ENCODE measurements at places on chromosomes 5 and 9. TPM values are rescaled to one million over a fixed set of nuclear protein-coding genes. Genes with fewer than 3 reads are reported as not detected.

DNA sequence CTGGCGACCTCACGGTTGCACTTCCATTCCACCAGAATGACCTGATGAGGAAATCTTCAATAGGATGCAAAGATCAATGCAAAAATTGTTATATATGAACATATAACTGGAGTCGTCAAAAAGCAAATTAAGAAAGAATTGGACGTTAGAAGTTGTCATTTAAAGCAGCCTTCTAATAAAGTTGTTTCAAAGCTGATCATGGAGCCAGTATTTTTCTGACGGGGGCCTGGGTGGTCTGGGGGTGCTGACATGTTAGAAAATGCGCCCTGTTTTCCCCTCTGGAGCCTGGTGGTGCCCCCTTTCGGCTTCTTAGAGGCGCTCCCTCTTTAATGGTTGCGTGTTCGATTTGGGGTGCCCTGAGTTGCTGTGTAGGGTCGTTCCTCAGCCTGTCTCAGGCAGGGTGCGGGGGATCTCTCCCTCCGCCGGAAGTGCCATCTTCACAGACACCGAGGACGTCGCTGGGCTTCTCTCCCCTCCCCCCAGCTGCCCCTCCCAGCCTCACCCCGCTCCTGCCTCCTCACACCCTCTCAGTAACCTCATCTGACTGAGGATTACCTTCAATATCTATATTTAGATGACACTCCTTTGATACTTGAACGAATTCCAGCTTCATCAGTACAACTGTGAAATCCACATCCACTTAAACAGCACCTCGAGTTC lies 18.3 kb downstream of the PTGES2 start:
- no peak overlapping the region for H3K27ac ChIP-seq
- H3K36me3 ChIP-seq: peaks cover 22% of the 10 kb centered on the region
- no peak for DNase-seq
- no peaks in the 10 kb centered on the region for H3K27me3 ChIP-seq

- H3K27ac ChIP-seq: no peak overlapping the region
- peak; percentile 75 for DNase-seq
- H3K27me3 ChIP-seq: no peaks in the 10 kb centered on the region
- no peaks in the 10 kb centered on the region for H3K36me3 ChIP-seq
- peaks cover 13% of the 10 kb centered on the region for H3K4me1 ChIP-seq
Measured at GRCh38 chr9:133782157-133783130, 44.3 kb upstream of the SARDH start.

DNA sequence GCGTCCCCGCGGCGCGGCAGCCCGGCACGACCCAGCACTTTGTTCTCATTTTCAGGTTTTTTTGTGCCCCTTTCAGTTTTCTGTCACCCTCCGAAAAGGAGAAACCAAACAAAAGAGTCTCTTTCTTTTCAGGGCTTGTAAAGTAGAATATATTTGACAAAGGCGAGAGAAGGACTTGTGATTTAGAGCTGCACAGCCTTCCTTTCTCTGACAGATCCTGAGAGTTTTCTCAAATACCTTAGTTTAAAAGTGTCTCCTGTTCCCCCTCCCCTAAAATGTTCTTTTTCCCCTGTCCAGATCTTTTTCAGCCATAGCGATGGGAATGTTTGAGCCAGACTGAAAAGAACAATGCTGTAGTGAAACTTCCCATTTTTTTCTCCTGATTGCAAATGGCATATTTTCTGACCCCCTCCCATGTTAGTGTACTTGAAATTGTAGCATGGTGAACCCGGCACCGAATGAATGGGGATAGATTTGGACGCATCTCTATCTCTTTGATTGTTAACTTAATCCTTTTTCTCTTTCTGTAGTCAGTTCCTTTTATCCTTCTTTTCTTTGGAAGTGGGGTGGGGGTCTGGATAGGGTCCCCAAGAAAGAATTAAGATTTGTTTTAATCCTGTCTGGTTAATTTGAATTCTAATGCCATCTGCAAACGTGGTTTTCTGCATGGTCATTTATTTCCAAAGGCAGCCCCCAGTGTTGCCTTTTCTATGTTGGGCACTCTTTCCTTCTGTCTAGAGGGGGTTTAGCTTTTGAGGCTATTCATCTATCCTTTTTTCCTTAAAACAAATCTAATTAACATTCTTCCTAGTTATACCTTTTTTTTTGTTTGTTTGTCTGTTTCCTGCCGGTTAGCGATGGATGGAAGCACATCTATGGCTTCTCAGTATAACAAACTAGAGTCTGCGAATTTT lies 2.2 kb downstream of the ZSWIM6 start:
- H3K4me1 ChIP-seq: peaks cover 19% of the 10 kb centered on the region
- no peak for DNase-seq
- H3K27me3 ChIP-seq: peaks cover 21% of the 10 kb centered on the region

The PCDHGB2 gene
- total RNA-seq: 0.67 TPM

DNA sequence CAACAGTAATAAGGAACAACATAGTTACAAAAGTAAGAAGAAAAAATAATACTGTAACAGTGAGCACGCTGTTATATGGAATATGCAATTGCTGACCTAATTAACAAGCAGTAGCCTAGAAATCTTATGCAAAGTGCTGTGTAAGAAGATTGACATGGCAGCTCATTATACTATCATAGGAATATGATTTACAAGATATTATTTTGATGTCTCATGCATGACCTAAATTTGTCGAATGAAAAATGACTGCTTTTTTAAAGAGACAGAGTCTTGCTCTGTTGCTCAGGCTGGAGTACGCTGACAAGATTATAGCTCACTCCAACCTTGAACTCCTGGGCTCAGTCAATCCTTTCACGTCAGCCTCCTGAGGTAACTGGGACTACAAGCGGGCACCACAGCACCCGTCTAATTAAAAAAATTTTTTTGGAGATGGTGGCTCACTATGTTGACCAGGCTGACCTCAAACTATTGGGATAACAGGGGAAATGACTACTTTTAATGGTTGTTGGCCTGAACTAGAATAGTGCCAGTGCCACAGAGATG lies 10.5 kb downstream of the RAD23B start:
- no peak overlapping the region for H3K4me3 ChIP-seq
- no peak for DNase-seq
- H3K27me3 ChIP-seq: no peaks in the 10 kb centered on the region
- peaks cover 53% of the 10 kb centered on the region for H3K4me1 ChIP-seq
- peaks cover 25% of the 10 kb centered on the region for H3K36me3 ChIP-seq
- H3K27ac ChIP-seq: no peak overlapping the region

GRCh38 chr5:8196061-8196460 lies 327.1 kb downstream of the MTRR start:
- no peak overlapping the region for H3K27ac ChIP-seq
- H3K27me3 ChIP-seq: no peaks in the 10 kb centered on the region
- no peaks in the 10 kb centered on the region for H3K36me3 ChIP-seq

DNA sequence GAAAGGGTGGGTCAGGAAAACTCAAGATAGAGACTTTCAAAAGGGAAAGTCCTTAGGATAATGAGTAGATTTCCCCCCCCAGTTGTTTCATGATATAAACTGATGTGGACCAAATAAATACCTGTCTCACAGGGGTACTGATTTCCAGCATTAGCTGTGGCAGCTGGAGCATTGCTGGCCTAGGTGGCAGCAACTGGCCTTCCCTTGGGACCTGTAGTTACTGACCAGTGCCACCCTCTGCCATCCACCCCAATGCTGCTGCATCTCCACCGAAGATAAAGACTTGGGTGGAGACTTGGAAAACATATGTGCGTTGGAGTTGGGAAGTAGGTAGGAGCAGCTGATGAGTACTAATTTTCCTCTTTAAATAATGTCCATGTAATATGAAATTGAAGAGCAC lies 71.8 kb downstream of the SYK start:
- no peak overlapping the region for H3K27ac ChIP-seq
- no peaks in the 10 kb centered on the region for H3K4me1 ChIP-seq
- H3K27me3 ChIP-seq: peaks cover 36% of the 10 kb centered on the region
- no peaks in the 10 kb centered on the region for H3K36me3 ChIP-seq
- H3K4me3 ChIP-seq: no peak overlapping the region
- DNase-seq: peak; percentile 8

DNA sequence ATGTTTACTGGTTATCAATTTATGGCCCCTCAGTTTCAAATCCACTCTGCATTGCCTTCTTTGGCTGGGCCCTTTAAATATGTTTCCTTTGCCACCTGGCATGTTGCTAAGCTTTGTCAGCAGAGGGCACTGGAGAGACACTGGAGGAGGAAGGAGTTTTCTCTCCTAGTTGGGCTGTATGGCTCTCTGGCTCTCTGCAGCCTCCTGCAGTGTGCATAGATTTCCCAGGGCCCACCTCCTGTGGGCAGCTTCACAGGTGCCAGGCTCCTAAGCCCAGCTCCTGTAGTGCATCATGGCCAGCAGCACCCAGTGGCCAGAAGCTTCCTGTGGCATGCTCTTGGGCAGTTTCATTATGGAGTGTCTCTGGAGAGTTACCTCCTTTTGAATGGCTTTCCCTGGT lies 23.3 kb downstream of the CAVIN4 start:
- DNase-seq: peak; percentile 72
- no peak overlapping the region for H3K27ac ChIP-seq
- H3K27me3 ChIP-seq: peaks cover 2% of the 10 kb centered on the region
- no peak overlapping the region for H3K4me3 ChIP-seq
- H3K36me3 ChIP-seq: no peaks in the 10 kb centered on the region
- H3K4me1 ChIP-seq: peaks cover 17% of the 10 kb centered on the region

The CMYA5 gene
- total RNA-seq: 0.21 TPM

The IGIP gene
- 3.4 TPM for total RNA-seq
